Mesenteric fat pad (tissue), 1 donor: ENCODE measurements at places on chromosomes 13 and 19.

DNA sequence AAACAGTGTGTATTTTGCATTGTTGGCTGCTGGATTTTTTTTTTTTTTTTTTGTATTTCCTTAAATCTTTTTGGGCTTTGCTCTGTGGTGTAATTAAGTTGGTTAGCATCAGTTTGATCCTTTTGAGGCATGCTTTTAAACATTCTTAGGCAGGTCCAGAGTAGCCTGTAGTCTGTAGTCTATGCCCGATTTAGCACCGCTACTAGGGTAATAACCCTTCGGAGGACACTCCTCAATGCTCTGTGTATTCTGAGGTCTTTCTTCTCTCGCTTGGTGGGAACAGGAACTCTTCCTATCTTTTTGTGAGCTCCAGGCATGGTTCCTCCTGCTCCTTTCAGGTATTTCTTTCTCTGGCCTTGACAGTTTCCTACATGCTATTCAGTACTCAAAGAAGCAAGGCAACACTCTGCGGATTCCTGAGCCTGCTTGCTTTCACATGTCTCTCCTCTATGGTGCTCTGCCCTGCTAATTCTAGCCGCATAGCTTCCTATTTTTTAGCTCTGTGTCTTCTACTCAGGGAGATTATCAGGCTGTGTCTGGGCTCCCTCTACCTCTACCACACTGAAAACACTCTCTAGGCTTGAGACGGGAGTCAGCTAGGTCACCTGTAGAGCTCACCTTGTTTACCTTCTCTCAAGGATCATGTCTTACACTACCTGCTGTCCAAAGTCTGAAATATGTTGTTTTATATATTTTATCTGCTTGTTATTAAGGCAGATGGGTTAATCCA, 195.1 kb downstream of the NDFIP2 start:
- no peak for DNase-seq

DNA sequence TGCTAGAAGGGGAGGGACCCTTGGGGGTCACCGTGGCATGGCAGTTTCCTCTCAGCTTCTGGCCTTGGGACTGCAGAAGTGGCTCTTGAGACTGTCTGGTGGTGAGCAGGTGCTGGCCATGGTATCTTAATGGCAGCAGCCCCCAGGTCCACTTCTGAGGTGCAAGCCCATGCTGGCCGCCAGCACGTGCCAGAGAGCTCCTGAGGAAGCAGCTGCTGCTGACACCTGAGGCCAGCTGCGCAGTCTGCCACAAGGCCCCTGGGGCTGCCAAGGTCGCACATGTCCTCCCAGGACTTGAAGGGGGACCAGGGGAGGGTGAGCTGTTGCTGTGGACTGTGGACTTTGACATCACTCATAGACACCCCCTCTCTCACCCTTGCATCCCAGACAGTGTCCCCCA, 48.0 kb downstream of the NFIX start:
- no peak for DNase-seq

DNA sequence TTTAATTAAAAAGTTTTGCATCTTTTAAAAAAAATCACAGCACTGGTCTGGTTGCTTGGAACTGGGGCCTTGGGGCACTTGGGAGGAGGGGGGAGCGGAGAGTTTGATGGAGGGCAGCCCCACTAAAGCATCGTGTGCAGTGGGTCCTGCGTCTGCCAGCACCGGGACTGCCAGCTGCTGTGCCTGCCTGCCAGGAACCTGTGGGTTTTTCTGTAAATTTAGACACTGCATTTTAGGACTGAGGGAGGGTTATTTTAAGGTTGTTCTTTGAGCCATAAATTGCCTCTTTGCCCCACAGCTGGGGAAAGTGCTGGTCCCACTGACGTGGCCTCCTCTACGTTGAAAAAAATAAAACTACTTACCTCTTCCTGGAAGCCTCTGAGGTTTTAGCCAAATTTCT, 2.9 kb downstream of the KLF2 start:
- DNase-seq = no peak

GRCh38 chr13:95698047-95698749, 21.3 kb downstream of the DNAJC3 start:
- no peak for DNase-seq

DNA sequence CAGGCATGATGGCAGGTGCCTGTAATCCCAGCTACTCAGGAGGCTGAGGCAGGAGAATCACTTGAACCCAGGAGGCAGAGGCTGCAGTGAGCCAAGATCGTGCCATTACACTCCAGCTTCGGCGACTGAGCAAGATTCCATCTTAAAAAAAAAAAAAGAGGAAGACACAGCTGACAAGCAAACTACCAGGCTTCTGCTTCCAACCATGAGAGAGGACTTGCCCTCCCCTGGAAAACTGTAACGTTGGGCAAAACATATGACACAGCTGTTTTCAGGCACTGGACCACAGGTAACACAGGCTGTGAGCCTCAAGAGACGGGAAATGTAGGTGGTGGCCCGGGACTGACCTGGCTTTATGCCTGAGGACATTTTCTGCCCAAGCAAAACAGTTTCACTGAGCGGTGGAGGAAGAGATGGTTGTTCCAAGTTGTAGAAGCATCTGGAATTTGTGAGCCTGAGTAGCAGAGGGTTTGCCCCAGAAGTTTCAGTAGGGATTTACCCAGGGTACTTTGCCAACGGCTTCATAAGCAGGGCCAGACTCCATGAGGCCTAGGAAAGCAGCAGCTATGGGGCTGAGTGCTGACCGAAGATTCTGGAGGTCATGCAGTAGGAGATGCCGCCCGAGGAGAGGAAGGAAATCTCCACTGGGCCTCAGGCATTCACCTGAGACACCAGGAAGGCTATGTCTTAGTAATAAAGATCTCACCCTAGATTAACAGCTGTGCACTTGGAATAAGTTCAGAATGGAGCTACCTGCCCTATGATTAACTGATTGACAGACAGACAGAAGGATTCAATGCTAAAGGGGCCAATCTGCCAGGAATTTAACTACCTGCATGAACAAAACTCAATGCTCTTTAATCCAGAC, 88.0 kb downstream of the ABCC4 start:
- DNase-seq = no peak

- no peak for DNase-seq
Measured at GRCh38 chr13:48561466-48562235, 28.8 kb upstream of the RCBTB2 start.

GRCh38 chr13:79445968-79446645, 34.8 kb upstream of the NDFIP2 start:
- no peak for DNase-seq

- DNase-seq = no peak
Measured at GRCh38 chr19:10279737-10280442, 6.9 kb upstream of the ICAM4 start.

DNA sequence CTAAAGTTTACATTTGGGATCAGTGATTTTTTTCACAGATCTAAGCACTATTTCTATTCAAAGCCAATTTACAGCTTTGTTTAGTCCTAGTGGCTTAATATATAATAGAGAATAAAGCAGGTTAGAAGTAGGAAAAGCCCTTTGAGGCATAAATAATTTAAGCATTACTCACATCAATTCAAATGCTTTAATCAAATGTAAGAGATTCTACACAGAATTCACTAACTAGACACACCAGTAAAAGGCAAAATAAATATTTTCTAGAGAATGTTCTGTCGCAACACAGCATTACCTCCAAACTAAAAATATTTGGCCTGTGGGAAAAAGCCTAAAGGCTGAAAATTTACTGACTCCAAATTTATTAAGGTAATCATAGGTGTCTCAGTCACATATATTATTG, 31.3 kb downstream of the KCTD12 start:
- no peak for DNase-seq

GRCh38 chr19:41305927-41306793, 3.8 kb upstream of the CCDC97 start:
- no peak for DNase-seq

DNA sequence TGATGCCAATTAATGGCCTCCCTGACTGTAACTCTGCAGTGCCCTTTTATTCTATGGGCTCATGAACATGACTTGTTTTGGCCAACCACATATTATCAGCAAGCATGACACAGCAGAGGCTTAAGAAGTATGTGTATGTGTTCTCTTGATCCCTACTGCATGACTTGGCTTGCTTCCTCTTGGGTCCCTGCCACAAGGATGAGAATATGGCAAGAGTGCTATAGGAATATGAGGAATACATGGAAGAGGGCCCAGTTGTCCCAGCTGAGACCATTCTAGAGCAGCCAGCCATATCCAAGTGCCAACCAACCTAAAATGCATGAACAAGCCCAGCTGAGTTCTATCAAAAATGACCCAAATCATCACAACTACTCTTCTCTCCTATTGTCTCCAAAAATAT, 576.7 kb upstream of the PCDH9 start:
- DNase-seq = no peak

DNA sequence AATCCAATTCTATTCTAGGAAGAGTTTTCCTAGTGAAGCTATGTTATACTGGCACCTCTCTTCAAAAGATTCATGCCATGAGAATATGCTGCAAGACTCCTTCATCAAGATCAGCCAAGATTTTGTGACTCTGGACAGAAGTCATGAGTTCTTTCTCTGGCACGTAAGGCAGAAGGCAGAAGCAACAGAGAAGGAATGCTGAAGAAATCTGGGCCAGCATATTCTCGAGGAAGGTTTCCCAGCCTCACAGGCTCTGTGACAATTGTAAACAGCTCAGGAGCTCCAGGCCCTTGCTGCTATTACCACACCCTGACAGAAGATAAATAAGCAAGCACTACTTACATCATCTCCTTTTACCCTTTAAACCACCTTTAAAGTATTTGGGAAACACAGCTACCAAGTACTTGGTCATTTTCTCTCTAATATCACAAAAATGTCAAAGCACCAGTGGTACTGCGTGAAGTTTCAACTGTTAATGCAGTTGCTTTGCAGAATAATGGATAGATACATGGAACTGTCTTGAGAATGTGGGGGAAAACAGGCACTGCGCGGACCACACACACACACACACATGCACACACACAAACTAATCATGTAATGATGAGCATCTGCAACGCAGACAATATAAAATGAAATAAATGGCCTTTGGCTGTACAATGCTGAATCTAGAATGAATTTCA, 55.4 kb downstream of the INTS6 start:
- DNase-seq = no peak

GRCh38 chr13:35770756-35771297, 294.3 kb upstream of the MAB21L1 start:
- DNase-seq = no peak

- no peak for DNase-seq
Measured at GRCh38 chr19:39400061-39400460, 6.6 kb upstream of the ZFP36 start.

DNA sequence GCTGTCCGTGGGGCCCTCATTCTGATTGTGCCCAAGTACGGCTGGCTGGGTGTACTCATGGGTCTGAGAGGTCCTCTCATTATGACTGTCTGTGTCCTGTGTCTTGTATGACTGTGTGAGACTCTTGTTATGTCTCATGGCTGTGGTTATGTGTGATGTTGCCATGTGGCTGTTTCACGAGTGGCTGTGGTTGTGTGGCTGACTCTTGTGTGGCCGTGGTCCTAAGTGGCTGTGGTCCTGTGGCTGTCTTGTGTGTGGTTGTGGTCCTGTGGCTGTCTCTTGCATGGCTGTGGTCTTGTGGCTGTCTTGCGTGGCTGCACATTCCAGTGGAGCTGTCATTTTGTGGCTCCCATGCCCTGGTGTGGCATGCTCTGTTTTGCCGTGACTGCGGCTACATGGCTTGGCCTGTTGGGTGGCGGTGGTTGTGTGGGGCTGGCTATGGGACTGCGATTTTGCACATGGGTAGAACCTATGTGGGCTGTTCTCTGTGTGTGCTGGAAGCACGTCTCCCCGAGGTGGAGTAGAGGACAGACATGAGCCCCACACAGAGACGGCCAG, 2.5 kb downstream of the LYL1 start:
- no peak for DNase-seq

GRCh38 chr19:9914315-9915207, 21.8 kb downstream of the OLFM2 start:
- DNase-seq = peak; percentile 92

- no peak for DNase-seq
Measured at GRCh38 chr13:99892196-99892613, 79.4 kb downstream of the ZIC5 start.

- no peak for DNase-seq
Measured at GRCh38 chr19:38488776-38489481, 55.4 kb downstream of the RYR1 start.

- no peak for DNase-seq
Measured at GRCh38 chr13:109110159-109110558, 480.7 kb downstream of the MYO16 start.

- peak; percentile 93 for DNase-seq
Measured at GRCh38 chr19:12956446-12957388, at the start of gene GADD45GIP1. Gene GADD45GIP1 (minus strand): TSS chr19:12957223. CDS start chr19:12957212, 11 bp downstream.

DNA sequence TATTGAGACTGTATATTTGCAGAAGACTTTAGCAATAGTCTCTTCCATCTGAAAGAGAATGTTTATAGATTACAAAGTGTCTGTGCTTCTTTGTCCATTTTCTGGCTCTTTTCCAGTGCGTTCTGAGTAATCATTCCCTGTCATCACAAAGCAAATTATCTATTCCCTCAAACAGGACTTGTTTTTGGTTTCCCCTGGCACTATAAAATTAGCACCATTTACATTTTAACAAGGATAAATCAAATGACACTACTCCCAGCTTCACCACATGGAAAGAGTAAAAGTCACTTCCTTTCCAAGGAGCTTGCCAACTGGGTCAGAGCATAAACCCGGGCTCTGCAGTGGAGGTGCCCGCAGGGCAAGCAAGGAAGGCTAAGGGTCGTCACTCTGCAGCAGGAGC, 88.1 kb downstream of the SHISA2 start:
- DNase-seq = no peak

GRCh38 chr19:36745870-36746269, 26.7 kb downstream of the ZNF850 start:
- DNase-seq = no peak

- no peak for DNase-seq
Measured at GRCh38 chr13:94139393-94139995, 340.0 kb downstream of the DCT start.

GRCh38 chr19:47351548-47351947, 2.4 kb downstream of the DHX34 start:
- no peak for DNase-seq

DNA sequence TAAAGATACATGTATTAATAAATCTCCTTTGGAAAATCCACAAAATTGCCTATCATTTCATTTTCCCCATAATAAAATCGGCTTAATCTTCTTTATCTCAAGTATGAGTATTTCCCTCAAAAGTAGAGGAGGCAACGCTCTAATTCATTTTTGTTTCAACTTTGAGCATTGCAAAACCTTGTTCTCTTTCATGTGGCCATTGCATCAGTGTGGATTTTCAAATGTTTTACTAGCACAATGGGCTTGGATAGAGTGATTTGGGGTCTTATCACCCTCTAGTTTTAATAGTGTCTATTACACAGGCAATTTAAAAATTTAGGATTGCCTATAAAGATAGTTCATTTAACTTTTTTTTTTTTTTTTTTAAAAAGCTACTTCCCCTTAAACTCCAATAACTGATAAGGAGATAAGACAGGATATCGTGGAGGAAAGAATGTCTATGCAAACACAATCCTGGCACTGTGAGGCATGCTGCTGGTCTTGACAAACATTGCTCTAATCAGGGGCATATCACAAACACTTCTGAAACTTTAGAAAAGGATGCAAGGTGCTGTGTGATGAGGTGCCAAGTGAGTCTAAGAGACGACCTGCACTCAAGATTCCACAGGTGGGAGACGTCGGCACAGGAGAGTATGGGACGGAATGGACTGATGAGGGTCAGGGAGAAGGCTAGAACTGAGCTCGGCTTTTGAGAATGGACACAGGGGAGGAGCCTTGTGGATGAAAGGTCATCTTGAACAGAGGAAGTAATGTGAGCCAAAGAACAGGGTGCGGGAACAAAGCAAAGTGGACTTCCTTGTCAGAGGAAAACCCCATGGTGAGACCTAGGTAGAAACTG, 199.7 kb downstream of the IRS2 start:
- no peak for DNase-seq

GRCh38 chr13:101988140-101988539, 413.7 kb downstream of the FGF14 start:
- no peak for DNase-seq

- no peak for DNase-seq
Measured at GRCh38 chr13:110957181-110957884, 42.5 kb upstream of the ANKRD10 start.
